Stimulated activated CD4-positive, alpha-beta T cell treated with anti-CD3 and anti-CD28 coated beads, Interleukin-4, amount 100 ng/mL, for 1 hour (primary cell): ENCODE measurements at places on chromosomes 3 and 15.

DNA sequence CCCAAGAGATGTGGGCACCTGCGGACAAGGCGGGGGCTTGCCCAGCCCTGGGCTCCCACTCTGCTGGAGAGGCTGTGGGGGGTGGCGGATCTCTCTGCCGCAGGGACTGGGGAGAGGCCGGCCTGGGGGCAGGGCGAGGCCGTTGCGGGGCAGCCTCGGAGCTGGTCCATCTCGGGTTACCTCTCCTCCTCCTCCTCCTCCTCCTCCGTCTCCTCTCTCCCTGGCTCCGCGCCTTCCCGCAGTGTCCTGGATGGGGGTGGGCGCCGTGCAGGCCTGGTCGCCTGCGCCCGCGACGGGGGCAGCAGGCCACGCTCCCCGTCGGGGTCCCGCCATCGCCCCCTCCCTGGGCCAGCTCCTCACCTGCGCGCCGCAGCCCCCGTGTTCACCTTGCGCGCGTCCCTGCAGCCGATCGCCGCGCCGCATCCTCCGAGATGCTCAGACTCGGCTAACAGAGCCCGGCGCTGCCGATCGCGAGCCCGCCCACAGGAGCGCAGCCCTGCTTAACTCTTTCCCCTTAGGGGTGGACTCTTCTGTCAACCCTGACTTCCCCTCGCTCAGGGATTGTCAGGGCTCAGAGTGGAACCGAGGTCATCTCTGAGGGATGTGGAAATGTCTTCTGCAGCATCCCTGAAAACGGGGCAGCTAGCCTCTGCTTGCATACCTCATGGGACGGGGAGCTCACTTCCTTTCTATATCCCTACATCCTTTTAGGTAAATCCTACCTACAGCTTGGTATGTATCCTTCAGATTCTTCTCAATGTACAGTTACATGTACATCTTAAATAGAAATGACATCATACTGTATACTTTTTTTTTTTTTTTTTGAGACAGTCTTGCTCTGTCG is at the start of gene PRRT3:
Gene PRRT3, minus strand, starts transcription at position 447 of the 844 bp plus-strand sequence. CDS start 2,293 bp downstream, outside the sequence.
- peak; percentile 71 for DNase-seq

GRCh38 chr3:109195815-109196214 is 59.3 kb downstream of the C3orf85 start:
- no peak for DNase-seq

DNA sequence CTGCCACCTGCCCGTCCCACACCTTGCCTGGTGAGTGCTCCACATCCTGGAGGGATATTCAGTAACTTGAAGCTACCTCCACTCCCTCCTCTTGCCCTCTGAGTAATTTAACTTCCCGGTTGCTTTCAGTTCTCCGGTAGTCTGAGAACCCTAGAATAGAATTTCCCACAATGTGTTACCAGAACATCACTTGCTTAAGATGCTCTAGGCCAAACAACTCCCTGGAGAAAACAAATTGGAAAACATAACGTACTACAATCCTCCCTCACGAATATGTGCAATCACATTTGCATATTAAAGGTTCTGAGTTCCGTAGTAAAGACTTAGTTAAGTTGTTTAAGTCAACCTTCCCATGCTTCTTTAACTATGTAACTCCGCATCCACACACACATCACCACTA is 44.8 kb downstream of the SLCO2A1 start:
- no peak for DNase-seq

DNA sequence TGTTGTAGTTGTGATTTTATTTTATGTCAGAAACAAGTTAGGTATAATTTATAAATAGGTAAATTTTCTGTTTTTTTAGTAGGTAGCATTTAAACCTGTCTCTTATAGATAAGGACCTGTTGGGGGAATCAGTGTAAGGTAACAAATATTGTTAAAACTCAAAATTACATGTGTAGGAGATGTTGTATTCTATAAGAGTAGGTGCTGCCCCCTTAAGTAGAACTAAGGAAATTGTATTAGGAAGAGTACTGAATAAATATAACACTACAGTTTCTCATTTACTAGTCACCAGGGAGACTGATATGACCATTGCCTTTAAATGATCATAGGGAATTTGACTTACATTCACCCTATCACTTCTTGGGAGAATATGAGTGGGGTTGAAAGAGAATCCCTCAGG is 31.2 kb downstream of the SLC25A36 start:
- DNase-seq = no peak

DNA sequence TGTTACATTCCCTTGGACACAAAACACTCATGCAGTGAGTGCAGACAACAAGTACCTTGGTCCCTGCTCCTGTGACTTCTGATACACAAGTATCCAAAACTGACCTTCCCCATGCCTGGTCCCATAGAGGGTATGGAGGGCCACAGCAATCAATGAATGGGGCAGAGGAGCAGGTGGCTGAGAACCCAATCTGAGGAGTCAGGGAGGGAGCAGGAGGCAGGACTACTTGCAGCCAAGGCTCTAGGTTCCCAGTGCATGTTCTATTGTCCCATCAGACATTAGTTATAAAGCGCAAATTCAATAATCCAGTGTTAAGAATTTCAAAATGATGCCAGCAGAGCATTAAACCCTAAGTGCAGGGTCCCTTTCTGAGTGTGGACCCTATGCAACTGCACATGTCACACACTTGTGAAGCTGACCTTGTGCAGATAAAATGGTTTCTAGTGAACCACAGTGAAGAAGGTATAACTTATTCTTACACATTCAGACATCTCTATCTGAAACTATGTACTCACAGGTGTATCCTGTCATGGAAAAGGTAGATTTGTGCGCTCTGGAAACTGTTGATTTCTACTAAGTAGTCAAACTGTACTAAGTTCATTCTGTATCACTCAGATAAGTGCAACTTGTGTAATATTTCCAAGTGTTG is 107.3 kb upstream of the ABI3BP start:
- no peak for DNase-seq

DNA sequence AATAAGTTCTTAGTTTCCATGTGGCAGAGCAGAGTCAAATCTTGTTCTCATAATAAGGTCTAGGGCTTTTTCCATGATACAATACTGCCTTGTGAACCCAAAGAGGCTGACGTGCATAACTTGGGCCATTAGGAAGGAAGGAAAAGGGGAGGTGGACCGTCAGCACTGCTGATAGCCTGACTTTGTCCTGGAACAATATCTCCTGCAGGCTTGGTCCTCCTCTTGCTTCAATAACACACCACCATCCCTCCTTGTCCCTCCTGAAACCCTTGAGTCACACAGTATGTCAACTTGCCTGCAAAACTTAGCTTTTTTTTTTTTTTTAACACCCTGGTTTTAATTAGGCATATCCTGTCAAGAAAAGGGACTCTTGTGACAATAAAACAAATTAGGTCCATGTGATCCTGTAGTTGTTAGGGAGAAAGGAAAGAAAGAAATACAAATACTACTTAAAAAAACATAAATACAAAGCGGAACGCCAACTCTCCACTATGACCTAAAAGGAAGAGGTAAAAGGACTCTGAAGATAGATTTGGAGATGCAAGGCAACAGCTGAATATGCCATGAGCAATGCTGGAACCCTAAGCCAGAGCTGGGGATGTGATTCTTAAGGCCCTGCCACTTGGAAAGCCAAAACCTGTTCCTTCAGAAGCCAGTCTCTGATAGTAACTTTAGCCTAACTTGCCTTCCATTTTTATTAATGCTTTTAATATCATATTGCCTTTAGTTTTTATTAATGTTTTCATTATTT is 67.0 kb downstream of the WWTR1 start:
- no peak for DNase-seq

- DNase-seq = no peak
These were observed 206.7 kb upstream of the LINGO1 start for GRCh38 chr15:77839456-77839855.
